ENCODE measurements at places on chromosomes 2 and 18.

- DNase-seq: no peak
Observed at GRCh38 chr2:217714287-217714751, 288.5 kb downstream of the TNS1 start.

- DNase-seq: no peak
Observed at GRCh38 chr2:151729415-151729811, 4.9 kb downstream of the NEB start.

DNA sequence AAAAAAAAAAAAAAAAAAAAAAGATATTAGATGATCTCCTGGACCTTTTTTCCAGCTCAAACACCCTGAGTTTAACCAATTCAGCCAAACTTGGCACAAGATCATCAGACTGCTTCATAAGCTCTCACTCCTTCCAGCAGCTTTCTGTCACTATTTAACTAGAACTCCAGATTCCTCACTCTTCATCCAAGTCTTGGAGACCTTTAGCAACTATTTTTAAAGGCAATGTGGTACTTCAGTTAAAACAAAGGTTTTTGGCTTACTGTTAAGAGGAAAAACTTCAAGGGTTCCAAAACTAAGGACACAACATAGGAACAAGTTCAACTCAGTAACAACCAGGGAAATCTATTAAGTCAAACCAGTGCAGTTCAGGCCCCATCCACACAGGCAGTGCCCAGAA is 23.2 kb downstream of the LAMA1 start:
- no peak for DNase-seq

- no peak for DNase-seq
Observed at GRCh38 chr2:138476186-138476585, 25.4 kb upstream of the SPOPL start.

GRCh38 chr2:46329803-46330775 is 32.9 kb downstream of the EPAS1 start:
- DNase-seq: no peak

DNA sequence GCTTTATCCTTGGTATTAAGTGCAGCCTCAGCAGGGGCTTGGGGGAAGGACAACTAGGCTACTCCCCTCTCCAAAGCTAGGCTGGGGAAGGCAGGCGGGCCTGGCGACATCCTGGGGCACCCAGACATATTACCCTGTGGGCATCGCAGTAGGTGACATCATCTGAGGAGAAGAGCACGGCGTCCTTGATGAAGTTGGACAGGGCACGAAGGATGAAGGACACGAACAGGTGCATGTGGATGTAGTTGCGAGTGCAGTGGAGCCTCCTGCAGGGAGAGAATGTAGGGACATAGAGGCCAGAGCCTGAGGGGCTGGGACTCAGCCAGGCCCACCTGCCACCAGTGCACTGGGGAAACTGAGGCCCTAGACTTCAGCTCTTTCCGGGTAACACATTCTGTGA is 32.3 kb downstream of the TMEM37 start:
- DNase-seq: no peak

DNA sequence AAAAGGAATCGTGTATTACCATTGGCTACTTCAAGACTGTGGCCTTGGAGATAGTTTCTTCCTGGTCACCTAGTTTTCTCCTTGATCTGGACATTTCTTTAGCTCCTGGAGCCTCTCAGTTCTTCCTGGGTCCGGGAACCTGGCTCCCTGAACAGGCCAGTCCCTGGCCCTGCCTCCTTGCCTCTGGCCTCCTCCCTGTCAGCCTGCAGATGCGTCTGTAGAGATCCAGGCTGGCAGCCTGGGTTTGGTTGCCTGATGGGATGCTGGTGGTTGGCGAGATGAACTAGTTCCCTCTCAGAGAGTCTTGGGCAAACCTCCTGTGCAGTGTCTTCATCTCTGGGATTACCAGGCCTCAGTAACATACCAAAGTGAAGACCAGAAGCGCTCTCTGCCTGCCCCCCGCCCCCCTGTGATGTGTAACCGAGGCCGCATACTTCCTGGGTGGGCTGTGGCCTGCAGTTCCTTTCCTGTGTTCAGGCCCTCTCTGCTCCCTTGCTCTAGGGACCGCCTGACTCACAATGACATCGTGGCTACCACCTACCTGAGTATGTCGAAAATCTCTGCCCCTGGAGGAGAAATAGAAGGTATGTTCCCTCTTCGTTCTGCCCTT is 85.4 kb downstream of the DYSF start:
- DNase-seq: no peak

GRCh38 chr18:45198526-45198925 is 416.8 kb upstream of the SLC14A2 start:
- DNase-seq: no peak
